IMR-90 (cell line): ENCODE measurements at places on chromosomes 3 and 15. TPM values are rescaled to one million over a fixed set of nuclear protein-coding genes. Genes with fewer than 3 reads are reported as not detected.

The ANKRD63 gene
- under 0.01 TPM in 1 of 2 replicates, not detected in the other for total RNA-seq

The FAM227B gene
- 1.8 and 2.5 TPM in 2 replicates for total RNA-seq

The LPCAT4 gene
- 3.8 and 3.9 TPM in 2 replicates for total RNA-seq

The C3orf22 gene
- not detected in 2 replicates for total RNA-seq

The PDZRN3 gene
- 17.0 and 17.8 TPM in 2 replicates for total RNA-seq

The UBAP1L gene
- total RNA-seq, result 0.28 and 0.36 TPM in 2 replicates

The HRH1 gene
- total RNA-seq, result 13.1 and 16.1 TPM in 2 replicates

The CA12 gene
- 33.7 and 36.4 TPM in 2 replicates for total RNA-seq

The TM4SF4 gene
- 1.1 and 1.6 TPM in 2 replicates for total RNA-seq

The JMJD7 gene
- 3.6 and 5.0 TPM in 2 replicates for total RNA-seq

The LYZL4 gene
- total RNA-seq, result not detected in 2 replicates

The MESP2 gene
- 0.18 and 0.28 TPM in 2 replicates for total RNA-seq

The SYNM gene
- total RNA-seq, result 3.4 and 5.0 TPM in 2 replicates

The GNB5 gene
- total RNA-seq, result 33.2 and 33.9 TPM in 2 replicates

The PKM gene
- 2,738 and 3,859 TPM in 2 replicates for total RNA-seq

The ROPN1 gene
- total RNA-seq, result 0.18 TPM in 1 of 2 replicates, not detected in the other

The SLC6A20 gene
- total RNA-seq, result not detected in 2 replicates

The MAP6D1 gene
- total RNA-seq, result 1.9 and 2.7 TPM in 2 replicates

The PRKCD gene
- total RNA-seq, result 3.3 and 4.3 TPM in 2 replicates

The LMAN1L gene
- not detected in 2 replicates for total RNA-seq

The FBXO45 gene
- total RNA-seq, result 5.0 and 11.7 TPM in 2 replicates

The DNAH1 gene
- total RNA-seq, result 1.7 and 2.0 TPM in 2 replicates

The GPR171 gene
- total RNA-seq, result not detected in 2 replicates

The IQCH gene
- total RNA-seq, result 2.5 and 2.8 TPM in 2 replicates

The FES gene
- total RNA-seq, result 9.7 and 11.7 TPM in 2 replicates

The EIF5A2 gene
- total RNA-seq, result 7.7 and 15.0 TPM in 2 replicates

The CPN2 gene
- total RNA-seq, result not detected in 2 replicates

The SENP5 gene
- 44.4 and 45.5 TPM in 2 replicates for total RNA-seq

The SELENOT gene
- 399 and 415 TPM in 2 replicates for total RNA-seq

The OXTR gene
- total RNA-seq, result 56.1 and 76.9 TPM in 2 replicates

The WDR49 gene
- not detected in 2 replicates for total RNA-seq

The GOLGA8G gene
- total RNA-seq, result not detected in 2 replicates

The ALG1L2 gene
- not detected in 2 replicates for total RNA-seq

The GP5 gene
- under 0.01 TPM in 2 replicates for total RNA-seq

The C3orf33 gene
- 0.72 and 1.1 TPM in 2 replicates for total RNA-seq

The ISL2 gene
- 1.1 and 1.3 TPM in 2 replicates for total RNA-seq

The LMLN gene
- 3.3 and 3.9 TPM in 2 replicates for total RNA-seq

The CCDC174 gene
- 5.9 and 6.9 TPM in 2 replicates for total RNA-seq

The CX3CR1 gene
- total RNA-seq, result not detected in 2 replicates

The MAGEL2 gene
- total RNA-seq, result under 0.01 and 0.18 TPM in 2 replicates

The UNC13C gene
- not detected in 2 replicates for total RNA-seq

The ADAMTS7 gene
- 0.83 and 1.4 TPM in 2 replicates for total RNA-seq

The GOLGA6B gene
- total RNA-seq, result not detected in 2 replicates

The SHC4 gene
- total RNA-seq, result 2.5 and 2.7 TPM in 2 replicates

The PARP3 gene
- total RNA-seq, result 14.4 and 16.3 TPM in 2 replicates

The SYNPR gene
- not detected in 2 replicates for total RNA-seq

The GOLGA8K gene
- total RNA-seq, result not detected in 2 replicates
